T-helper 9 cell (primary cell): ENCODE measurements at places on chromosomes 2 and 18.

DNA sequence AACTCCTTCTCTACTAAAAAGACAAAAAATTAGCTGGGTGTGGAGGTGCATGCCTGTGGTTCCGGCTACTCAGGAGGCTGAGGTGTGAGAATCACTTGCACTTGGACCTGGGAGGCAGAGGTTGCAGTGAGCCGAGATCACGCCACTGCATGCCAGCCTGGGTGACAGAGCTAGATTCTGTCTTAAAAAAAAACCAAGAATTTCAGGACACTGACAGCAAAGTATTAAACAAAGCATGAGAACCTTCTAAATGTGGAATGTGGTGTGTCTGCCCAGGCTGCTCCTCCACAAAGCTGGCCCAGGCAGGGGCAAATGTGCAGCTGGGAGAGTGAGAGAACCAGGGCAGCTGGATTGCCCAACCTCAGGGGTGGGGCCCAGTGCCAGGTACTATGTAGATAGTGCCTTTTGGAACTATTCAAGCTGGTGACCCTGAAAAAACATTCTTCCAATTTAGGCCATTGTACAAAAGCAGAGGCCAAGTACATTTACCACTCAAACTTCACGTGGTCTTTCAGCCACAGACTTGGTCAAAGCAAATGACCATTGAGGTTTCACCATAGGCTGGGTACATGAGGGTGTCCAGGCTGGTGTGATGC, 6.7 kb upstream of the UGT1A5 start:
- no peak for DNase-seq

DNA sequence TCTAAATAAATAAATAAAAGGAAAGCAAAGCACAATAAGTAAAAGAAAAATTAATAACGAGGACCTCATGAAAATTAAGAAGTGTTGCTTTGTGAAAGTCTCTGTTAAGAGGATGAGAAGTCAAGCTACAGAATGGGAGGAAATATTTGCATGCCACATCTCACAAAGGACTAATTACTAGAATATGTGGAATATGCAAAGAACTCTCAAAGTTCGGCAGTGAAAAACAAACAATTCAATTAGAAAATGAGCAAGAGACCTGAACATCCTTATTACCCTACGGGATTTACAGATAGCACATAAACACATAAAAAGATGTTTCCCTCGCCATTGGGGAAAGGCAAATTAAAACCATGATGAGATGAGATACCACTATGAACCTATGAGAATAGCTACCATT, 23.3 kb downstream of the CYP26B1 start:
- DNase-seq: no peak

DNA sequence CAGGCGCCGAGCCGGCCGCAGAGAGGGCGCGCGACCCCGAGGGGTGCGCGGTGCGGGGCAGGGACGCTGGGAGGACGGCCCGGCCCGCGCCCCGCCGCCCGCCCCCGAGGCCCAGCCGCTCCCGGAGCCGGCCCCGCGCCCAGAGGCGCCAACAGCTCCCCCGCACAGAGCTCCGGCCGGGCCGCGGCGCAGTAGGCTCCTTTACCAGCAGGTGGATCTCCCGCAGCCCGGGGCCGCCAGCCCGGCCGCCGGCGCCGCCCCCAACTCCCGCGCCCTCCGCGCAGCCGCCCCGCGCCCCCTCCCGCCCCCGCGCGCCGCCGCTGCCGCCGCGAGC, 258 bp downstream of the MGAT4A start:
- no peak for DNase-seq

DNA sequence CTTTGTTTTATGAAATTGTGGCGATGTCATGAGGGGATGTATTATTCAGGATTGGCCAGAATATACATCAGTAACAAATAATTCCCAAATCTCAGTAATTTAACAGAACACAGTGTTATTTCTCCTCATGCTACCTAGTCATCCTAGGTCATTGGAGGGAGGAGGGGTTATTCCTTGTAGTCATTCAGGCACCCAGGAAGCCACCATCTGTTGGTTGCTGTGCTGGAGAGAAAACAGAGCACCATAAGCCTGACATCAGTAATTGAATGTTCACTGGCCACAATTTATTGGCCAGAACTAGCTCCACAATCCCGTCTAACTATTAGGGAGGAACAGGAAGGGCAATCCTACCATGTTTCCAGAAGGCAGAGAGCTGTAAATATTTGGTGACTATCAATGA, 303.5 kb upstream of the CELF4 start:
- no peak for DNase-seq

- no peak for DNase-seq
These were observed 90.5 kb downstream of the ASB1 start for GRCh38 chr2:238517209-238517608.

GRCh38 chr2:71928734-71929481, 218.8 kb downstream of the CYP26B1 start:
- DNase-seq: no peak

DNA sequence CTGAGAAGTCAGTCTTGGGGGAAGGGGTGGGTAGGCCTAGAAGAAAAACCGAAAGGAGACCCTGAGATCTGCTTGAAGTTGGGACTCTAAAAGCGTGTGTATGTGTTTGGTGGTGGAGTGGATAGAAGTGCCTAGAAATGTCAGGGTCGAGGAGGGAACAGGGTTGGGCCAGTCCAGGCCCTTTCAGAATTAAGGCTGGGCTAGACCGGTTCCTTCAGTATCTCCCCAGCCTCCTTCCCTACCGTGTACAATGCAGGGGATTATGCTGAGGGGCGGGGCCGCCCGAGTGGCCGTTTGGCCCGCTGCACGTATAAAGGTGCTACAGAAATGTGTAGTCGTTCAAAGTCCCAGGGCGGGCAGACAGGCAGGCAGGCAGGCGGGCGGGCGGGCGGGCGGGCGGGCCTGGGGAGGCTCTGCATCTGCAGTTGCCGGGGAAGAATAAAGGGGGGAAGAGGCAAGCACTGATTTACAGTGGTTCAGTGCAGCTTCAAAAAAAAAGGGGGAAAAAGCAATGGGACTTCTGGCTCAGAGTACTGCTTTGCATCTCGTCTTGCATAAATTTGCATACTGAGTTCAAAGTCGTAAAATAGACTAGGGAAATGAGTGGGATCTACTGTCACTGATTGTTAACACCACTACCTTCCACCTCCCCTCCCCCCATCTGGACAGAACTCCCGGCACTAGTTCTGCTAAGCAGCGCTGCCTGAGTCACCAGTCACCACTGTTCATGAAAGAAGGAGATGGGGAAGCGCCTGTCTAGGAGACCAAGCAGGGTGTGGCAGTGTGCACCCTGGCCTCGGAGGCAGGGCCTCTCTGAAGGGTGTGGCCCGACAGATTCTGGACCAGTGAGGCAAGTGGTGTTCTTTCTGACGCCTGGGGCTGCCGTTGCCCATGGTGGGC, 3.6 kb downstream of the IGFBP2 start:
- no peak for DNase-seq

GRCh38 chr2:96914332-96914731, 44.5 kb upstream of the SEMA4C start:
- DNase-seq: no peak

DNA sequence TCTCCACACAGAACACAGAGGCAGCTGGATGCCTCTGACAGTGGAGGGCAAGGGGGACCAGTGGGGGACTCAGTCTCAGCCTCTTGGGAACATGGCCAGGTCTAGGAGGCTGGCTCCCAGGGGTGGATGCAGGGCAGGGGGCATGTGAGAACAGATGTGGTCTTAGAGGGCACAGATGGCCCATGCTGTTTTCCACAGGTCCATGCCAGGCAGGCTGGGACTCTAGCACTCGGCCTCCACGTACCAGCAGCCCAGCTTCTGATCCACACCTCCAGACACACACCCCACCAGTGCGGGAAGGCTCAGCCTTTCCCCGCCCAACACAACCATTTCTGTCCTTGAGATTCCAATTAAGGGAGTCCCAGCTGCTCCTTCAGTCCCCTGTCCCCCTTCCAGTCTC, 42.4 kb downstream of the TNS1 start:
- DNase-seq: no peak

DNA sequence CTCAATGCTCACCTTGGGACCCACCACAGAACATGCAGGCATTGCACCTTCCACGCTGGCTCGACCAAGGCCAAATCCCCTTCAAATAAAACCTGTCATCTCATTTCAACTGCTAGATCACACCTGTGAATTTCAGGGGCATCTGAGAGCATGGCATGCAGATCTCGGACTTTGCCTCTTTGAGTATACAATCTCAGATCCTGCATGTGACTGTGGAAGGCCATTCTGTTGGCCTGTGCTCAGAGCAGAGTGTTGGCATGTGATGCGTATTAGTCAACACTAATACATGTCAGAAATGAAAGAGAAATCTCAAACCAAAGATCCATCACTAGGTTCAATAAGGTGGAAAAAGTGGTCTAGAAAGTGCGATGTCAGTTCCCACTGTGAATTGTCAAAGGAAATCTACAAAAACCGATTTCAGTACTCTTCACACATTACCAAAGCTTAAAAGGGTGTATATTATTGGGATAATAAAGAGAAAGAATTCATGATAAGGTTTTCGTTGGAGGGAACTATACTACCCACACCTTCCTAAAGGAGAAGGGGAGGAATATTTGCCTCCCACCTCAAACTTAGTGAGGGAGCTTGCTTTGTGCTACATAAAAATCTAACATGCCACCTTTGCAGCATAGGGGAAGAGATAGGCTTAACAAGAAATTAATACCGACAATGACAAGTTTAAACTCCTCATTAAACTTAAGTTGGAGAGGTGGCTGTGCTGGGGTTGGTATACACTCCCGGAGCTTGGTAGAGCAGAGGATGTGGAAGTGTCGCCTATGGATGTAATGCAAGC, 7.8 kb downstream of the XDH start:
- no peak for DNase-seq

- no peak for DNase-seq
These were observed 311.5 kb downstream of the CDH2 start for GRCh38 chr18:27865431-27865830.

GRCh38 chr18:53380063-53380639, 844.3 kb downstream of the MBD2 start:
- DNase-seq: no peak

DNA sequence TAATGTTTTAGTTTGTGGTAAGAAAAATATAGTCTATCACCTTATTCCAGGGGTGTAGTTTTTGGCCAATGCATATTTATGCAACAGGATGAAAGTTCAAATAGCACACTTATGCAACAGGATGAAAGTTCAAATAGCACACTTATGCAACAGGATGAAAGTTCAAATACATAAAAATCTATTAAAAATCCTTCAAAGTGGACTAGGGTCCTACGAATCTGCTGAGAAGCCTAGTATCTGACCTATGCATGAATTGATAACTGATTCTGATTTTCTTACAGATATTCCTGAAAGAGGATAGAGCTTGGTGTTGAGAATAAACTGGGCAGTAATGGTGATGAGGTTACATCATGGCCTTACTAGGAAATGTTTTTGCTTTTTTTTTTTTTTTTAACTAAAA, 2.8 kb downstream of the PECR start:
- no peak for DNase-seq

GRCh38 chr2:172345956-172346555, 81.3 kb upstream of the ITGA6 start:
- DNase-seq: no peak

- no peak for DNase-seq
These were observed 41.3 kb upstream of the YPEL5 start for GRCh38 chr2:30105556-30105955.

DNA sequence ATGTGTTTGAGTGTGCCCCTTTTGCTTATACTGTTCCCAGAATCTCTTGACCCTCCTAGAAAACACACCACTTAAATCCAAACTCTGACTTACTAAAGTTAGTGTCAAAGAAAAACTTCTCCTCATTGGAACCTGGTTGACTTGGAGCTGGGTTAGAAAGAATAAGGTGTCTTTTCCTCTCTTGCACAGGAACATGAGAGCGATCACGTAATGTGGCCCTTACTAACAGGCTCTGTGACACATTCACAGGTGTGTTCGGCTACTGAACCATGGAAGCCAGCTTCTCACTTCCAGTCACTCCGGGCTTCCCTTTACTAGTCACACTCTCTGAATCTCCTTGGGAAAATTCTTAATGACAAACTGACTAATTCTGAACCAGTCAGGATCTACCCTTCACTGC, 5.4 kb upstream of the POU3F3 start:
- DNase-seq: no peak

GRCh38 chr18:62769216-62769615, 53.9 kb downstream of the PHLPP1 start:
- DNase-seq: no peak

GRCh38 chr2:103616891-103617290, 855.1 kb downstream of the TMEM182 start:
- DNase-seq: no peak

GRCh38 chr2:11637546-11637945, 32.4 kb downstream of the NTSR2 start:
- no peak for DNase-seq

GRCh38 chr2:11168488-11168887, 13.2 kb downstream of the SLC66A3 start:
- DNase-seq: no peak

DNA sequence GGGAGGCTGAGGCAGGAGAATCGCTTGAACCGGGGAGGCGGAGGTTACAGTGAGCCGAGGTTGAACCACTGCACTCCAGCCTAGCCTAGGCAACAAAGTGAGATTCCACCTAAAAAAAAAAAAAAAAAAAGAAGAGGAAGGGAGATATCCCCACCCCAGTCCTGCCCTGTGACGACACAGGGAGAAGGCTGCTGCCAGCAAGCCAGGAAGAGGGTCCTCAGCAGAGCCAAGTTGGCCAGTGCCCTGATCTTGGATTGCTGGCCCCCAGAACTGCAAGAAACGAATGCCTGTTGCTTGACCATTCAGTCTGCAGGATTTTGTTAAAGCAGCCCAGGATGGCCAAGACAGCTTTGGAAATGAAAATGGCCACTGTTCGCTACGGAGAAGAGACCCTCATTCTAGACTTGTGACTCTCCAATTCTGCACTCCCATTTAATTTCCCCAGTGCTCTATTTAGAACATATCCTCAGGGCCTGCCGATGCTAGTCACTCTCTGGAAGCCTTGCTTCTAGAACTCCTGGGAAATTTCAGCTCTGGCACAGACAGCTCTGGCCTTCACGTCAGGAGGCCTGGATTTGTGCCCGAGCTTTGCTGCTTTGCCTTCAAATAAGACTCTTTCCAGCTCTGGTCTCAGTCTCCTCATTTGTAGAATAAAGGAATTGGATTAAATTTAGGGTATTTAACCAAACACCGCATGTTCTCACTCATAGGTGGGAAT, 15.7 kb upstream of the AMMECR1L start:
- DNase-seq: no peak

- no peak for DNase-seq
These were observed 20.5 kb upstream of the ACKR3 start for GRCh38 chr2:236549165-236549564.

- DNase-seq: no peak
These were observed 66.2 kb downstream of the STAT1 start for GRCh38 chr2:190947711-190948251.

- no peak for DNase-seq
These were observed 43.0 kb downstream of the CAPN13 start for GRCh38 chr2:30764021-30764800.
